ENCODE measurements at places on chromosomes 1 and 21.

DNA sequence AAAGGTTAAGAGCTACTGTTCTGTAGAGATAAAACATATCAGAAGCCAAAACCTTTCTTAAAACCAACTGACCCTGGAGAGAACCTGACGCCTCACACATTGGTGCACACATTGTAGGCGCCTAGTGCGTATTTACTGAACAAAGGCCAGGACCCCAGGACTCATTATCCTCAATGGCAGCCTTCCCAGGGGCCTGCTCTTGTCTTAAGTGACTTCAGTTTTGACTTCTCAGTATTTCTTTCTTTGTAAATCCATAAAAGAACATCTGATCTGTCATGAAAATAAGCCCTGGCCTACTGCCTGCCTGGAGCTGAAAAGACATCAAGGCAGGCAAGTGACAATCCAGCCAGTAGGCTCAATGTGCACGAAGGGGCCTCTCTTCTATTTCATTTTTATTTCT, 27.6 kb downstream of the ABCA4 start:
- no peak for DNase-seq

GRCh38 chr1:21338573-21339355, 48.5 kb upstream of the ECE1 start:
- peak; percentile 37 for DNase-seq

DNA sequence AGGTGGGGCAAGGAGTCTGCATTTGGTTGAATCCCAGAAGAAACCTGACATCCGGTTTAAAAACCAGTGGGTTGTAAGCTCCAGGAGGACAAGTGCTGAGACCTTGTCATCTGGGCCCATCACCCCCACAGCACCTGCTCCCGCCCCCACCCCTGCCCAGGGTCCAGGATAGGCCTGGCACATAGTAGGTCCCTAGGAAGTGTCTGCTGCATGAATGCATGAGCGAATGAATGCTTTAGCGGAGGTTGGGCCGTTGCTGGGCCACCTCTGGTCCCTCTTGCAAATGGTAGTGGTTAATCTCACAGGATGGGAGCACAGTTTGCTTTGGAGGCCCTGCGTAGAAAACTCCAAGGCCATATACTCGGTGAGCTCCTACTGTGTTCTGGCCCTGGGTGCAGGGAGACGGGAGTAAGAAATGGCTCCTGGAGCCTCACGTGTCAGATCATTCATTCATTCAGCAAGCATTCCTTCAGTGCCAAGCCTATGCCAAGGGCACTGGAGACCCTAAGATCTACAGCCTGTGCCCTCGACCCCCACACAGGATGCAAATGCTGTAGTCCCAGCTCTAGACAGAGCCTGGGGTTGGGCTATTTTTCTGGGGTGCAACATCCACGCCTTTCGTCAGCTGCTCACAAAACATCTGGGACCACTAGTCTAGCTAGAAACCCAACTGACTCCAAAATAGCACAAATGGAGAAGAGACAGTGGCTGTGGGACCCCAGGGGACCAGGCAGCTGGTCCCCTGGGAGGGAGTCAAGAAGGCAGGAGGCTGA, 28.9 kb downstream of the EPHA2 start:
- no peak for DNase-seq

- no peak for DNase-seq
Observed at GRCh38 chr1:115544131-115544530, 97.6 kb upstream of the VANGL1 start.

- peak; percentile 97 for DNase-seq
Observed at GRCh38 chr1:39691383-39692151, at the start of gene HPCAL4. Gene HPCAL4, minus strand, starts transcription at chr1:39691433. Its CDS starts 6,830 bp downstream, at chr1:39684603.

GRCh38 chr21:39581414-39581813, 31.3 kb upstream of the B3GALT5 start:
- no peak for DNase-seq
